ENCODE measurements at places on chromosomes 11 and 22.

- no peak for DNase-seq
These were observed 2.3 kb downstream of the PTPRCAP start for GRCh38 chr11:67435031-67435726.

- no peak for DNase-seq
These were observed 7.4 kb downstream of the CBX6 start for GRCh38 chr22:38864361-38865191.

DNA sequence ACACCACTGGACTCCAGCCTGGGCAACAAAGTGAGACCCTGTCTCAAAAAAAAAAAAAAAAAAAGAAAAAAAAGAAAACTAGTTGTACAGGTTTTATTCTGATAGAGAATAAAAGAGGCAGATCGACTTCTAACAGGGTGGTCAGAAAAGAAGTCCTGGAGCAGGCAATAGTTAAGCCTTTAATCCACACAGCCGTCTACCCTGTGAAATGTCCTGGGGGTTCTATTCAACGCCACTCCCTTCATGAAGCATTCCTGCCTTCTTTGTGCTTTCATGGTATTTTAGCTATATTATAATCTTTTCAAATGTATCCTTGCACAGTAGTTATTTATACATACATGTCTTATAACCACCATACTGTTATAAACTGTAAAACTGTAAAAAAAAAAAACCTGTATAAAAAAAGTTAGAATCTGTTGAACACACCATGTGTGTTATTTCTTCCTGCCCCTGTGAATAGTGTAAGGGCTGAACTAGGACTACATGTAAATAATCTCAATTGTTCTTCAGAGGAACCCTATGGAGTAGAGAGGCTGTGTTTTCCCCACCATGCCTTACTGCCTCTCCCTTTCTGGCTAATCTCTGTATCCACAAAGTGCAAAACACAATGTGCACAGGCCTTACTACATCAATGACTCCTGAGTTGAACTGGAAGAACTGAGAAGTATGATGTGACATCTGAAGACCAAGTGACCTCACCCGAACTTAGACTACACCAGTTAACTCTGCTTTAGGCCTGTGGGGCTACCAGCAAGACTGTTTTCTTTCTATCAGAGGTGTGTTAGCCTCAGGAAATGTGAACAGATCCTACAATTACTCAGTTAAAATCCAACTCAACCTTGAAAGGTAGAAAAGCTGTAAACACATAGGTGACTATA lies 25.3 kb downstream of the PRCP start:
- no peak for DNase-seq

GRCh38 chr11:124398924-124399323 lies at the start of gene OR8B3:
Gene OR8B3, minus strand, starts transcription at chr11:124399024. Its CDS starts 1,673 bp downstream, at chr11:124397351.
- no peak for DNase-seq
